ENCODE measurements at places on chromosomes 12 and 14.

GRCh38 chr12:31578632-31579031 is 12.3 kb downstream of the DENND5B start:
- no peak for DNase-seq

DNA sequence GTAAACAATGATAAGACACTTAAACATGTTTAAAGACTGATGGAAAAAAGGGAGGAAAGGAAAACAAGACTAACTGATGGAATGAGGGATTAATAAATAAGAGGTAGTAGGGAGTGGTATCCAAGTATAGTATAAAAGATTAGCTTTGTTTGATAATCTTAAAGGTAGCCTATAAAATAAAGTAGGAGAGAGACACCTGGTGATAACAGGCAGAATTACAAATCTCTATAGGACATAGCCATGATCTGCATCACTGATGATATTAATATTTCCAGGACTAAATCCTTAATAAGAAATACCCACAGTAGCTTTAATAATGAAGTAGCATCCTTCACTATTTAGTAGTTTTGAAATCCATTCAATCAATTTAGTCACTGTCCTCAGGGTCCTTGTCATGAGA is 30.4 kb downstream of the DLGAP5 start:
- DNase-seq = no peak

GRCh38 chr12:57632958-57633840 is at the start of gene B4GALNT1:
Gene B4GALNT1 (minus strand): TSS chr12:57633201. CDS start chr12:57632132, 1,069 bp downstream.
- peak; percentile 100 for DNase-seq

DNA sequence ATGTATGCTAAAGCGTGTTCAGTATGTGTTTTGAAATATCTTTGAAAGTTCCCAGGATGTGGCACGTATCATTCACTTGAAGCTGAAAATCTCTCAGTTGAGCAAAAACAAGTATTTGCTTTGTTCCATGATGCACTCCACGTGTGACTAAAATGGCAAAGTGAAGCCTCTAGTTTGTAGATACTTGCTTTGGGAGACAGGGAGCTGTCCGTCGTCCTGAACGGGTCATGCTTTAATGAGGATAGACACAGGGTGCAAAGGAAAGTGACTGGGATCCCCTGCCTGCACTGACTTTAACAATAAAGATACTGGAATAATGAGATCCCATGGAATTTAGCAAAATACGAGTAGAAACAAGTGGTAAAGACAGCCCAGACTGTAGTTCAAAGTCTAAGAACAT is 991.4 kb downstream of the NRXN3 start:
- no peak for DNase-seq

- DNase-seq = no peak
Observed at GRCh38 chr12:114903083-114903691, 219.2 kb upstream of the TBX3 start.

GRCh38 chr12:53410951-53411350 is 12.7 kb upstream of the AMHR2 start:
- DNase-seq = no peak

DNA sequence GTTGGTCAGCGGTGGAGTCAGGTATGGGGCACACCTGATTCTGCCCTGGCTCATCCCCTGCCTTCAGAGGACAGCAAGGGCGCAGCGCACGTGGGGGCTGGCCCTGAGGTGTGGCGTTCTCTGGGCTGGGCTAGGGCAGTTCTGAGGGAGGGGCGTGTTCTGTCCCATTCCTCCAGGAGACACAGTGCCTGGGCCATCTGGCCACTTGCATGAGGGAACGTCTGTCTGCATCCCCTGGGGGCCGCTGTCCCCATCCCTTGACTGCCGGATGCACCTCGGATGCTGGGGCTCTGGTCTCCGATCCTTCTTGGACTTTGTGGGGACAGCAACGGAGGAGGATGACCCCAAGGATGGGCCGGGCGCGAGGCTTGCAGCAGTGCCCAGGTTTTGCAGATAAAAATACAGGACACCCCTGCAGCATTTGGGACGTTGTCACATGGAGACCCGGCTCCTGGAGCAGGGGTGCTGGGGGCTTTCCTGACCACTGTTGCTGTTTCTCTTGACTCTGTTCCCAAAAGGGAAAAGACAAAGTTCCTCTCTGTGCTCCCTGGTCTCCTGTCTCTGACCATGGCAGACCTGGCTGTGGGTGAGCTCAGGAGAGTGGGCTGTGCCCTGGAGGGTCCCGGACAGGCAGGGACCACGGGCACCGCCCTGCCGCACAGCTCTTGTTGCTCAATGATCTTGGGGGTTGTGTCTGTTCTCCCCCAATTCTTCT is 6.9 kb downstream of the MTA1 start:
- DNase-seq = no peak

GRCh38 chr14:95564060-95564459 is 29.2 kb downstream of the GLRX5 start:
- DNase-seq = no peak

- DNase-seq = no peak
Observed at GRCh38 chr12:121237415-121237814, 27.5 kb downstream of the P2RX4 start.

DNA sequence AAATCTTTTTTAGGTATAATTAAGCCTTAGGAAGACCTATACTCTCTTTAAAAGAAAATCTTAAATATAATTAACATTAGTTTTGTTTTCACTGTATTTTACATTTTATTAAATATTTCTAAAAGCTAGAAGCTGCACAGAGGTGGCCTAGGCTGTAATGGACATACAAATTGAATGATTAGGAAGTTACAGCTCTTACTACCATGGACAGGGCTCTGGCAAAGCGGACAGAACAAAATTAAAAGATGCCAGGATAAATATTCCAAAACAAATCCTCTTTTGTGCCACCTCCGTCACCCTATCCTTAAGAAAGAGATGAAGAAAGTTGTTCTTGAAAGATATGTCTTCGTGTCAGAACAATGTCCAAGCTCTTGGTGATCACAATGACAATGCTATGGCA is 376.5 kb downstream of the ETNK1 start:
- DNase-seq = no peak

DNA sequence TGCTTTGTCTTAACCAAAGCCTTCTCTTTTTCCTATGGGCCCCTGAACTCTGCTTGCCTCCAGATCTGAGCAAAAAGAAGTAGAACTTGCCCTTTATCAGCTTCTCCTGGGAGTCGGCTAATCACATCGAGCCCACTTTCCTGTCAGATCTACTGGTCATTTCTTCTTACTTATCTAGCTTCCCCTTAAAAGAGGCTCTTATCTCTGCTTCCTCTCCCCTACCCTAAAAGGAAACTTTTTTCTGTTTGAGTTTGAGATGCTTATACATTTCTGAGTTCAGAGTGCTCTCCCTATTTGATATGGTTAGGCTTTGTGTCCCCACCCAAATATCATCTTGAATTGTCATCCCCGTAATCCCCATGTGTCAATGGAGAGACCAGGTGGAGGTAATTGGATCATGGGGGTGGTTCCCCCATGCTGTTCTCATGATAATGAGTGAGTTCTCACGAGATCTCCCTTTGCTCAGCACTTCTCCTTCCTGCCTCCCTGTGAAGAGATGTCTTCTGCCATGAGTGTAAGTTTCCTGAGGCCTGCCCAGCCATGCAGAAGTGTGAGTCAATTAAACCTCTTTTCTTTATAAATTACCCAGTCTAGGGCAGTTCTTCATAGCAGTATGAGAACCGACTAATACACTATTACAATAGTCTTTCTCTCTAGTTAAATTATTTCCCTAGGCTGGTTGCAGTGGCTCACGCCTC is 114.7 kb upstream of the AMN1 start:
- no peak for DNase-seq

DNA sequence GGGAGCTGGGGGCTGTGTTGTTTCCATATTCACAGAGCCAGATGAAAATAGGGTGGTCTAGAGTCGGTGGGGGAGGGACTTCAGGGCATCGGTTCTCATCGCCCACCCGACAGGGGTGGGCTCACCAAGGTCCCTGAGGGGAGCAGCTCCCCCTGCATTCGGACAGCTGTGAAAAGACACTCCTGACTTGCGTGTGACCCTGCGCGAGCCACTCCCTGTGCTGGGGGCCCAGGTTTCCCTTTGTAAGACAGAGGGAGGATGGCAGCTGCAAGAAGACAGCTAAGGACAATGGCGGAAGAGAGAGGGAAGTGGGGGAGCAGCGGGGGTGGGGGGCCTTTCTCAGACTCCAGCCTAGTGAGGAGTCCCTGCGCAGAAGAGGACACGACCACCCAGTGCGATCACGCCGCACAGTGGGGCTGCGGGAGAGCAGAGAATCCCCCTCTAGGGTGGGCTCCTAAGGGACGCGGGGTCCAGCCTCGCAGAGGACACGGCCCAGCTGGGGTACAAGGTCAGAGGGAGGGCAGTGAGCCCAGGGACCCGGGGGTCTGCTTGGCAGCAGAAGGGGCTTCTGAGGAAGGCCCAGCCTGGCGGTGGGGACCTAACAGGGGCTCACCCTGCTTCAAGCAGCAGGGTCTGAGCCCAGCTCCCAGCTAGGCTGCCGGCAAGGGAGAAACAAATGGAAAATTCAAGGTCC is 326.9 kb upstream of the DIO3 start:
- DNase-seq = no peak

GRCh38 chr14:22375321-22375930 is 213.6 kb downstream of the DAD1 start:
- no peak for DNase-seq

- no peak for DNase-seq
Observed at GRCh38 chr14:99726538-99727095, 42.5 kb downstream of the CYP46A1 start.

DNA sequence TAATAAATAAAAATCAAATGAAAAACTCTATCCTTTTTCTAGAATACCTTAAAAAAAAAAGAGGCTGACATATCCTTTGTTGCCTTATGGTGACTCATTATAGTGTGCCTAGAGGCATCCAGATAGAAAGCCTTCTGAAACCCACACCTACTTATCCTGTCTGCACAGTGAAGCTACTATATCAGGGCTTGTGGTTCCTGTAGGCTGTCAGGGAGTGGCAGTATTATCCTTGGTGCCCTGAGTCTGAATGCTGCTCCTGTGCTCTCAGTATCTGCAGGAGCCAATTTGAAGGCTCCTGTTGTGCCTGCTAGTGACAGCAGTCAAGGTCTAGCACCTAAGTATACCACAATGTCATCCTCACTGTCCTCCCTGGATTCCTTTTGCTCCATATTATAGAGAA is 168.4 kb upstream of the AVPR1A start:
- peak; percentile 9 for DNase-seq

DNA sequence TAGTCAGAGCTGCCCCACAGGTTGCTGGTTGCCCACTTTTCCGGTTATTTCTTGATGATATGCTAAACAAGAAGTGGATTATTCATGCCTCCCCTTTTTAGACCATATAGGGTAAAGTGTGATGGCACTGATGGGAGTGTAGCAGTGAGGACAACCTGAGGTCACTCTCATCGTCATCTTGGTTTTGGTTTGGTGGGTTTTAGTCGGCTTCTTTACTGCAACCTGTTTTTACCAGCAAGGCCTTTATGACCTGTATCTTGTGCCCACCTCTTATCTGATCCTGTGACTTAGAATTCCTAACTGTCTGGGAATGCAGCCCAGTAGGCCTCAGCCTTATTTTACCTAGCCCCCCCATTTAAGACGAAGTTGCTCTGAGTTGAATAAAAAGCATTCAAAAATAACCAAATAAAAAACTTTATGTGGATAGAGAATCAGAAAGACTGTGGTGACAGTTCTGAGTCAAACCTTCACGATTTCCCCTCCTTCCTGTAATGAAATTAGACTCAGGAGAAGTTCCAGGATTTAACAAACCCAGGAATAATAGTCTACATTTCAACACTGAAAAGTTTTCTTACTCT is 144.2 kb downstream of the PAWR start:
- DNase-seq = peak; percentile 16

DNA sequence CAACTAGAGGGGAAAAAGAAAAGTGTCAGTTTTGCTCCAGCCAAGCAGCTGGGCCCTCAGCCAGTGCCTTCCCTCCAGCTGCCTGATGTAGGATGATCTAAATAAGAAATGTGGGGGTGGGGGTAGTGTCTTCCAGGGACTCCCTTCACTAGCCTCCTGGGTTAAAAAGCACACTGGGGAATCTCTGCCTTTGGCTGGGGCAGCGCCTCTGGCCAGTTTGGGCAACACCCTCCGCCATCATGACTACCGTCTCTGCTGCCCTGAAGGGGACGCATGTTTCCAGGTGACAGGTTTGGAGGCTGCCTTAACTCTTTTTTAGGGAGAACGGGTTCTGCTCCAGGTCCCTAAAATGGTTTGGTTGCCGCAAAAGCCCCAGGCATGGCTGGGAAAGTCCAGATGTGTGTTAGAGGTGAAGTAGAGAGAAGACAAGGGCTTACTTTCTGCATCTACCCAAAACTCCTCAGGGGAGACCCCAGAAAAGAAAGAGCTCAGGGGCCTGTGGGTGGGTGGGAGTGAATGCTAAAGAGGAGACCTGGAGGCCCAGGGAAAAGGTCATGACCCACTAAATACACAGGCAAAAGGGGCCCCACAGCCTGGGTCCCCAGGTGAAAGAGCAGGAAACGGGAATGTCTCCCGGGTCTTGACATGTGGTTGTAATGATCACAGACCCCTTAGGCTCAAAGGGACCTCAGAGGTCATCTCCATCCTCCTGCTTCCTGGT is 132.8 kb upstream of the CCND2 start:
- DNase-seq = no peak

- DNase-seq = peak; percentile 66
Observed at GRCh38 chr14:97180304-97181200, 383.4 kb downstream of the VRK1 start.

DNA sequence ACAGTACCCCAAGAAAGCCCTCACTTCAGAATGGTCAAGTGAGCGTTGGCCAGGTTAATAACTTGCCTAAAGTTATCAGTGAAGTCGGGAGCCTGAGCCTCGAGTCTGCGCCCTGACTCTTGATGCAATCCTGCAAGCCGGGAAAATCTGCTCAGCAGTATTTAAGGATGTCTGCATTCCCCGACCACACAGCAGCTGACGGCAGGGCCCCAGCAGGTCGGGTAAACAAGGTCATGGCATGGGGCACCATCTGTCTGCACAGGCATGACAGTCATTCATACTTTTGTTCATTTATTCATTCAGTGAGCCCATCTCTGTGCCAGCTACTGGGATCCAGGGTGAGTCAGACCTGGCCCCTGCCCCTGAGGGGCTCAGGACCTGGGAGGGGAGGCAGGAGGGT is 11.1 kb downstream of the ABCB9 start:
- no peak for DNase-seq

GRCh38 chr12:127070515-127071157 is 1196.3 kb upstream of the TMEM132C start:
- DNase-seq = no peak

DNA sequence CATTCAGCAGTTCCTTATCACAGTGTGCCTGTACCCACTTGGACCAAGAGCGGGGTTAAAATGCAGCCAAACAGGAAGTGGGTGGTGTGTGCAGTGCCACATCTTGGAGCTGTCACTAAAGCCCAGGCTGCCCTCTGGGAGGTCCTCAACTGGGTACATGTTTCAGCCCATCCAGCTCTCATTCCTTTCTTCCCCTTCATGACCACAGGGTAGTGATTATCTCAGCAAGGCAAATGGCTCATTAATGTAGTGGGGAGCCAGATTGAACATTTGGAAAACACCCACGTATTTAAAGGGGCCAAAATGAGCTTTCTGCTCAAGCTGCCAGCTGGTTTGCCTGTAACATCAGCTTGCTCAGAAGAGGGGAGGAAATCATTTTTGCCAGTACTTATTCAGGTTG is 210.8 kb upstream of the BTG1 start:
- DNase-seq = no peak

DNA sequence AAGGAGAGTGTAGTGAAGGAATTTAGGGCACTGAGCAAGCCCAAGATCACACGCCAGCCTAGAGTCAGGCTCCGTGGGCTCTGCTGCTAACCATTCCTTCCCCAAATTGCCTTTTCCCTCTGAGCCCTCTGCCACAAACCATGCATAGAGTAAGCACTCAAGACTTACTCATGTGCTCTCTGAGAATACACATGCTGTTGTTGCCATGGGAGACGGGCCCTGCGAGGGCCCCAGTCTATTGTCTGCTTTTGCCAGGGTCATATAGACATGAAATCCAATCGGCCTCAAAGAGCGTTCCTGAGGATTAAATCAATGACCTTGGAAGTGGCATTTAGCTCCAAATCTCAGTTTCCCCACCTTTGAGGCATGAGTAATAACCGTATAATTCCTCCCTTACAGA is 48.7 kb upstream of the WSCD2 start:
- no peak for DNase-seq
